NCI-H748 treated with DMSO at 0.1 percent for 48 hours (cell line): ENCODE measurements at places on chromosomes 2 and 18.

DNA sequence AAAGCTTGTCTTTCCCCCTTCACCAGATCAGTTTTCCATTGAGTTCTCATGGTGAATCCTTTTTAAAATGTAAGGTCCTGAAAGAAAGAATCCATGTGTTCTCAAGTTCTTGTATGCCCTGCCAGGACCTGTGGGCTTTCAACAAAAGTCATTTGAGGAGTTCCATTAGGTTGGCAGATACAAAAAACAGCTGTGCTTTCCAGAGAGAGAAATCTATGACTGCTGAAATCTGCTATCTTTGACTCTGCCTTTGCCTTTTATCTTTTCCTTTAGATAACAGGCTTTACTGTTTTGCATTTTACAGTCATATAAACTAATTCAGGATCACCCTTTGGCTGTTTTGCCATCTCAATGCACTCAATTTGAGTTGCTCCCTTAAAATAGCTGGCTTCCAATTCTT is 59.7 kb downstream of the CXCR4 start:
- DNase-seq: no peak

- no peak for DNase-seq
Observed at GRCh38 chr18:5964996-5965395, 69.7 kb upstream of the TMEM200C start.

DNA sequence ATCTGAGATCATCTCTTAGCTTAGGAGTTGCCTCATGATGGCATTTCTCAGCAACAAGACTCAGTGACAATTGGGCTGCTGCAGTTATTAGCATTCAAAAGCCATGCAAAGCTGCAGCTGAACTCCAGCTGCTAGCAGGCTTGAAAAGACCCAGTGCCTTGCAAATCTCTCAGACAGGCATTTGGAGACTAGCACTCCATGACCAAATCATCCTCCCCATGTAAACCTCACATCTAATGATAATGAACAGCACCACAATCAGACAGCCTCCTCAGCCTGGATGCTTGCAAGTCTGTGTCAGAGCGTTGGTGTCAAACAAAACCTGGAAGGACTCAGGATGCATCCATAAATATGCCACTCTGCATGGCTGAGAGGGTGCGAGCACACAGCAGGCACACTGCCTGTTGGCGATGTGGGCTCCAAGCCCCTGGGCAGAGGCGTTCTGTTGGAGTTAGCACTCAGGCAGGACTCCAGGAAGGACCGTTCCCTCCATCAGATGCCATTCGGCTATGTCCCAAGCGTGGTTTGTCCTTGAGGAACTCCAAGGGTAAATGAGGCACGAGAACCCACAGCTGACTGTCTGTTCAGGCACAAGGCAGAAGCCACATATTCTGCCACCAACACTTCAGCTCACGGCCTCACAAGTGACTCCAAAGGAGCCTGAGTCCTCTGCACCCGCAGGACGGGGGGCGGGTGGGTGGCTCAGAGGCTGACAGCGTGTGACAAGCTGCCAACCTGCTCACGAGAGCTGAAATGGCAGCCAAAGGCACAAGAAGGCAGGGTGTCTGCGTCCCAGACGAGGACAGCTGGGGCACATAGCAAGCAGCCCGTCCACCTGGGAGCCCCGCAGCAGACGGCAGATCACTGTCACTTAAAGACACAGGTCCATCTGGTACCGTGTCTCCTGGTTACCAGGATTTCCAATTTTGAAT is 183.8 kb downstream of the MYT1L start:
- DNase-seq: no peak

DNA sequence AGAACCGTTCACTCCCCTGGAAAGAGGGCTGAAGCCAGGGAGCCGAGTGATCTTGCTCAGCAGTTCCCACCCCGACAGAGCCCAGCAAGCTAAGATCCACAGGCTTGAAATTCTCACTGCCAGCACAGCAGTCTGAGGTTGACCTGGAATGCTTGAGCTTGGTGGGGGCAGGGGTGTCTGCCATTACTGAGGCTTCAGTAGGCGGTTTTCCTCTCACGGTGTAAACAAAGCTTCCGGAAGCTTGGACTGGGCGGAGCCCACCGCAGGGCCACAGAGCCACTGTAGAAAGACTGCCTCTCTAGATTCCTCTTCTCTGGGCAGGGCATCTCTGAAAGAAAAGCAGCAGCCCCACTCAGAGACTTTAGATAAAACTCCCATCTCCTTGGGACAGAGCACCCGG is 180.8 kb downstream of the WDR7 start:
- no peak for DNase-seq

DNA sequence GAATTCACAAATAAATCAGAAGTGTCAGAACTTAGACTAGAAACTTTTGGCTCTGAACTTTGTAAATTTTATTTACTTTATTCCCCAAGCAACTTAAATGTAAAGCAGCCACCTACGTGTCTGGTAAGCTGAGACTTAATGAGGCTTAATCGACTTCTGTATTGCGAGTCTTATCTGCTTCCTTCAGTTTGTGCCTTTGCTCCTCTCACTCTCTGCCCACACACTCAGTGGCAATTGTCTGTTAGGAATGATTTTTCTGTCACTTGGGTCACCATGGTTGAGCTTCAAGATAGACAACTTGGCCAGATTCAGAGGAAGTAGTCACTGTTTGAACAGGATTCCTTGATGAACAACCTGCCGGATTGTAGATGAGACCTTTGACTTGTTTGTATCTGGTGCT is 691.4 kb upstream of the FSHR start:
- no peak for DNase-seq

DNA sequence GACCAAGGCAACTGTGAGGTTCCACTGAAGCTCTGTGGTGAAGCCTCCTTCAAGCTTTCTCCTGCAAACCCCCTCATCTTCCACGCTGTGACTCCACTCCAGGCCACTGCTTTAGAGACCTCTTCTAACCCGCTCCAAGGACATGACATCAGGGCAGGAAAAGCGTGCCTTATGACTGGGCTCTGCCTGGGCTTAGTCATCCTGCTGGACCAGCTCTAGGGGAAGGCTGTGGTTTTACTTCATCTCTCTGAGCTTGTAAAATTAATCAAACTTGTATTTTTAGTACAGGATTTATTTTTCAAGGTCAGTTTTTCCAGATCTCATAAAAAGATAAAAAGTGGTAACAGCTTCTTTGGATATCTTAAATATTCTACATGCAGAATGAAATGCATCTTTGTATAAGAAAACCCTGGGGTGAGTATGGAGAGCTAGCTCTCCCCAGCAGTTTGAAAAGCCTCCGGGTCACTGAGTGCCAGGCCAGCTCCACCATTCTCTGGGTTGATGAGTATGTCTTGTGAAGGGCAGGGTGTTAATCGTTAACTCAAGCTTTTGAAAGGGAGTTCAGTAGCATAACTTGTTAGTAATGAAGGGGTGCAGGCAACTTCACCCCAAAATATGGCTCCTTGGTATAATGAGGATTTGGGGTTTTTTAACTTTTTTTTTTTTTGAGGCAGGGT is 33.1 kb upstream of the YPEL5 start:
- no peak for DNase-seq

DNA sequence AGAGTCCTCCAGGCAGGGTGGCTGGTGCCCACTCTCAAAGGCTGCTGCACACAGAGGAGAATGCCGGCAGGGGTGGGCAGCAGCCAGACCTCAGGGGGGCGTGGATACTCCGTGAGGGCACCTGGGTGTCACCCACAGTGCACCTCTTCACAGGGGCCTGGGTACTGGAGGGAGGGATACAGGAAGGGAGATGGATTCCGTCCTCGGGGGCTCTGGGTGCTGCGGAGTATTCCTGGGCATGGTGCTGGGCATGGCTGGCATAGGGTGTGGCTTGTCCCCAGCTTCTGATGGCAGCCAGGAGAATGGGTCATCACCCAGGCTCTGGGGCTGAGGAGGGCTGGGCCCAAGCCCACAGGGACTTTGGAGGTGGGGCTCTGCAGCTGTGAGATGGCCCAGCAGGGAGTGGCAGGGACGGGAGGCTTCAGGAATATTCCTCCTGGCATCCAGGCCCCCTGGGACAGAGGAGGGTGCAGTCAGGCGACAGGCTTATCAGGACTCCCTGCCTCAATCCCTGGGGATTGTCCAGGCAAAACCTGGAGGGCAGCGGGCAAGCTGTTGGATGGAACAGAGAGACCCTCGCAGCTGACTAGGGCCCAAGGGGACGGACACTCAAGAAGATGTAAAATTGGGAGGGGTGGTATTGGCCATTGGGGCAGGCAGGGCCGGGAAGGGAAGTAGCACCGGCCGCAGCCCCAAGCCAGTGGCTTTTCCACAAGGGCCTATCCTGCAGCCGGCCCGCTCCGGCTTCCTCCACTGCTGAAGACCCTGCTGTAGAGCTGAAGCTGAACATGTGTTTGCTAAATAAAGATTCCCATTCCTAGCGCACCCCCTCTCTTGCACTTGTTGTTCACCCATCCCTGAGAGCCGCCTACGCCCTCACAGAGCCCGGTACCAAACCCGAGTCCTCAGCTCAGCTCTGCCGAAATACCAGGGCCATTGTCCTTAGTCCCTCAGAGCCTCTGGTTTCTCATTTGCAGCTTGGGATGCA is 5.7 kb upstream of the KLHL30 start:
- DNase-seq: no peak
